Bronchial epithelial cell (primary cell): ENCODE measurements at places on chromosomes 16 and 17. TPM values are rescaled to one million over a fixed set of nuclear protein-coding genes. Genes with fewer than 3 reads are reported as not detected.

CD300LB gene
- total RNA-seq = not detected in 2 replicates

COPZ2 gene
- 8.2 and 21.4 TPM in 2 replicates for total RNA-seq

KRT36 gene
- under 0.01 TPM in 1 of 2 replicates, not detected in the other for total RNA-seq

ZNF207 gene
- 58.7 and 64.1 TPM in 2 replicates for total RNA-seq

NPIPA7 gene
- 0.64 and 1.3 TPM in 2 replicates for total RNA-seq

GPR139 gene
- total RNA-seq = not detected in 2 replicates

CA7 gene
- not detected in 2 replicates for total RNA-seq

CHST4 gene
- total RNA-seq = under 0.01 and 0.26 TPM in 2 replicates

GPS1 gene
- 83.7 and 117 TPM in 2 replicates for total RNA-seq

GRAPL gene
- not detected in 2 replicates for total RNA-seq

GFOD2 gene
- 17.9 and 23.6 TPM in 2 replicates for total RNA-seq

KRT26 gene
- total RNA-seq = not detected in 2 replicates

DPEP3 gene
- total RNA-seq = not detected in 2 replicates

RGS9 gene
- 0.90 and 1.1 TPM in 2 replicates for total RNA-seq

NPIPA3 gene
- 0.53 and 2.0 TPM in 2 replicates for total RNA-seq

SLX4 gene
- total RNA-seq = 1.3 and 2.4 TPM in 2 replicates

FOXN1 gene
- 0.38 TPM in 1 of 2 replicates, not detected in the other for total RNA-seq

PSMD11 gene
- 74.2 and 98.2 TPM in 2 replicates for total RNA-seq

CORO1A gene
- 0.79 and 1.5 TPM in 2 replicates for total RNA-seq

CD300H gene
- not detected in 2 replicates for total RNA-seq

KCNJ16 gene
- not detected in 2 replicates for total RNA-seq

CTRB1 gene
- not detected in 2 replicates for total RNA-seq

PDILT gene
- not detected in 2 replicates for total RNA-seq

GSE1 gene
- total RNA-seq = 12.9 and 25.5 TPM in 2 replicates

TBC1D3 gene
- not detected in 2 replicates for total RNA-seq

GNGT2 gene
- total RNA-seq = not detected in 2 replicates

P2RX5 gene
- total RNA-seq = 0.38 and 0.53 TPM in 2 replicates

KCNH4 gene
- total RNA-seq = not detected in 2 replicates

PSME3IP1 gene
- 62.9 and 70.3 TPM in 2 replicates for total RNA-seq

SNX20 gene
- not detected in 2 replicates for total RNA-seq

BCAR1 gene
- 32.5 and 44.2 TPM in 2 replicates for total RNA-seq

ZG16 gene
- not detected in 2 replicates for total RNA-seq

KLHL10 gene
- total RNA-seq = under 0.01 and 0.13 TPM in 2 replicates

JPH3 gene
- not detected in 2 replicates for total RNA-seq

ZNF821 gene
- 8.2 and 9.5 TPM in 2 replicates for total RNA-seq

KCNJ12 gene
- total RNA-seq = under 0.01 and 0.13 TPM in 2 replicates

UBE2Z gene
- 37.9 and 71.8 TPM in 2 replicates for total RNA-seq

PIPOX gene
- 0.26 and 1.4 TPM in 2 replicates for total RNA-seq

CHST5 gene
- total RNA-seq = not detected in 2 replicates
